ENCODE measurements at places on chromosomes 16 and 17. TPM values are rescaled to one million over a fixed set of nuclear protein-coding genes. Genes with fewer than 3 reads are reported as not detected.

MYH8 gene
- not detected for total RNA-seq

CCL14 gene
- total RNA-seq, result not detected

COA3 gene
- total RNA-seq, result 50.5 TPM

HBQ1 gene
- not detected for total RNA-seq

HSD11B2 gene
- total RNA-seq, result not detected

SLC9A5 gene
- total RNA-seq, result 1.8 TPM

CALB2 gene
- not detected for total RNA-seq

GRCh38 chr16:56356276-56357240, 68.8 kb downstream of the AMFR start:
- H3K4me3 ChIP-seq, result peak overlapping the region; percentile 50
- H3K36me3 ChIP-seq, result peaks cover 7% of the 10 kb centered on the region
- DNase-seq, result peak; percentile 88
- H3K4me1 ChIP-seq, result peaks cover 12% of the 10 kb centered on the region

GRCh38 chr17:27628376-27628775, 2.6 kb upstream of the LGALS9 start:
- DNase-seq, result no peak
- no peak overlapping the region for H3K27ac ChIP-seq
- H3K27me3 ChIP-seq, result no peaks in the 10 kb centered on the region
- no peak overlapping the region for H3K4me3 ChIP-seq
- peaks cover 45% of the 10 kb centered on the region for H3K36me3 ChIP-seq

- peaks cover 11% of the 10 kb centered on the region for H3K4me1 ChIP-seq
- no peak overlapping the region for H3K27ac ChIP-seq
- no peaks in the 10 kb centered on the region for H3K36me3 ChIP-seq
- H3K27me3 ChIP-seq, result peaks cover 18% of the 10 kb centered on the region
- no peak for DNase-seq
- no peak overlapping the region for H3K4me3 ChIP-seq
Measured at GRCh38 chr17:63474174-63474573, 2.7 kb upstream of the ACE start.

DNA sequence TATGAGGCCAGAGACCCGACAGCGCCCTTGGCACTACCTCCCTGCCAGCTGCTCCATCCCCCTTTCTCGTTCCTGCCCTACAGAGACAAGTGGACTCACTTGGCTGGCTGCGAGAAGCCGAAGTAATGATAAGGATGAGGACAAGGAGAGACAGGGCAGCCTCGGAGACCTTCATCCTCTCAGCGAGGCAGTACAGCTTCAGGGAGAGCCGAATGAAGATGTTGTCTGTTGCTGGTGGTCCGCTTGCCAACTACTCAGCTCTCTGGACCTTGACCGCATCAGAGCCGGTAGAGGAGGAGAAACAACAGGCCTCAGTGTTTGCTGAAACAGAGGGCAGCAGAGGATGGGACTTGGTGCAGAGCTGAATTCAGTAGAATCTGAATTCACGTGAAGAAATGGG, at the start of gene CCL16:
TSS of gene CCL16 (minus strand) at position 252 of the 400 bp plus-strand sequence. CDS start at position 175, 77 bp downstream.
- H3K4me3 ChIP-seq, result no peak within 1 kb of the TSS
- no peaks in the 10 kb centered on the region for H3K36me3 ChIP-seq
- no peaks in the 10 kb centered on the region for H3K27me3 ChIP-seq
- H3K4me1 ChIP-seq, result no peaks in the 10 kb centered on the region
- no peak within 1 kb of the TSS for H3K27ac ChIP-seq

DNA sequence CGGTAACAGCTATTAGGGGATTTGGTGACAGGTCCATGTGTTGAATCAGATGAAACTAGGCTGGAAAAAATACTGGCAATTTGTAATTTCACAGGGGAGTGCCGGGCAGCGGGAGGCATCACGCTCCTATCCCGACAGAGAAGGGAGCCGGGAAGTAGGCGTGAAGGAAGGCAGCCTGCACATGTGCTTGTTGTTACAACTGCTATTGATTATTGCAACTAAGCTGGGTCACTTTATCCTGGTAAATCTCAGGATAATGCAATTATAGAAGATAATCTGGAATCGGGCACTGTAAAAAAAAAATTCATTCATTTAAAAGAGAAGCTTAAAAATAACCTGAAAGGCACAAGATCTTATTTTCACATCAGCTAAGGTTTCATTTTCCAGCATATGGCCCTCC, 180.6 kb downstream of the FOXL1 start:
- H3K27me3 ChIP-seq, result no peaks in the 10 kb centered on the region
- DNase-seq, result no peak
- peaks cover 6% of the 10 kb centered on the region for H3K4me1 ChIP-seq
- H3K27ac ChIP-seq, result no peak overlapping the region

DNA sequence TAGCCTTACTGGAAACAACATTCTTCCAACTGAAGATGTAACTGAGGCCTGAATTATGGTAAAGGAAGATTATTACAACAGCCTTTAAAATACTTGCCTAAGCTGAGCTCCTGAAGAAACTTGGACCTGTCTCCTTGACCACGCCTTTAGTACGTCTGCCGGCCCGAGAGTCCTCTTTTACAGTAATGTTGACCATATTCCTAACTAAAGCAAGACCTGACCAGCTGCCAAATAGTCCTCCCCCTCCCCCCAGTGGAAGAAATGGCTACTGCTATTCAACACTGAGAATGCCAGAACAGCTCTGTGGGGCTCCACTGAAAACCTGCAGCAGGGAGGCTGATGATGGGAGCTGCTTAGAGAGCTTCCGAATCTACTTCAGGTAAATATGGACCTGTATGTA, 12.6 kb upstream of the FOXJ1 start:
- no peak overlapping the region for H3K4me3 ChIP-seq
- no peaks in the 10 kb centered on the region for H3K4me1 ChIP-seq
- H3K36me3 ChIP-seq, result no peaks in the 10 kb centered on the region
- peaks cover 5% of the 10 kb centered on the region for H3K27me3 ChIP-seq

DNA sequence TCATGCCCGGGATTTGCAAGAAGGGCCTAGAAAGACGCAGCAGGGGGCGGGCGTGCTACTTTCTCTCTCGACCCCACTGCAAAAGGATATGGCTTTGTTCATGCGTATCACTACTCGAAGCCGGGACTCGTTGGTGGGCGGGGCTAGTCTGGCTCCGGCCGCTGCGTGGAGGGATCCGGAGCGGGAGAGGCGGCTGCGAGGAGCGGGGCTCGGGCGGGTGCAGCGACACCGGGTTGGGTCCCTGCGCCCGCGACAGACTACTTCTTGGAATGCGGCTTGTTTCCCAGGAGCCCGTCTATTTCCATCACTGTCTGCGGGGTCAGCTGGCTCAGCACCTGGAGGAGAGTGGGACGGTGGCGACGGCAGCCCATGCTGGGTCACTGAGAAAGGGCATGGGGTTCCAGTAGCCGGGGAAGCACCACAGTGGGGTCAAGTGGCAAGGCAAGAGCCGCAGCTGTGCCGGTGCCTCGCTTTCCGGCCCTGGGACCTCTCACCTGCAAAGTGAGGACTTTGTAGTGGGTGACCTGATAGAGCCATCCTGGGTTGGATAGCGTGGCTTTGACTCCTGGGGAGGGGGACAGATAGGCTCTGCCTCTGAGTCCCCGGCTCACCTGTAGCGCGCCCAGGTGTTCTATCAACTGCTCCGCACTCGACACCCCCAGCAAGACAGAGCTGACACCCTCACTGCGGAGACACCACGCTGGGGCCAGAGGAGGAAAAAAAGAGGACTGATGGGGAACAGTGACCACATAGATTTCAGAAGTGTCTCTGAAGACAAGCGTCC, 6.6 kb downstream of the KCNAB3 start:
- H3K4me1 ChIP-seq, result peaks cover 2% of the 10 kb centered on the region
- peak overlapping the region; percentile 19 for H3K27ac ChIP-seq
- H3K27me3 ChIP-seq, result no peaks in the 10 kb centered on the region
- DNase-seq, result peak; percentile 67
- no peaks in the 10 kb centered on the region for H3K36me3 ChIP-seq
- peak overlapping the region; percentile 46 for H3K4me3 ChIP-seq

DNA sequence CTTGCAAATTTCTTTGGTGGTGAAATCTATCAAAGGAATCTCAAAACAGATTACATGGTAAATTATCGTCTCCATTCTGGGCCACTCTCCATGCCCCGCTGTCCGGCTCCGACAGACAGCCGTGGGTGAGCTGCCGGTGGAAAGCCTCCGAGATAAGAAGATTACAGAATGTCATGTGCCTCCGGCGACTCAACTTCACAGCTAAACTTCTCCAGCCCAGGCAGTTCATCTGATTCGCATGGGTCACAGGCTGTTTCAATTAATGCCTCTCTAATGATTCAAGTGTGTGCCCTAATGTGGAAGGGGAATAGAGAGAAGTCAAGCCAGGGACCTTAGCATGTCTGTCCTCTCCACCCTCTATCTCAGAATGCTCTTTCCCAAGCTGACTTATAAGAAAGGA, 520.8 kb upstream of the ZFHX3 start:
- H3K27me3 ChIP-seq, result no peaks in the 10 kb centered on the region
- H3K36me3 ChIP-seq, result no peaks in the 10 kb centered on the region
- H3K4me3 ChIP-seq, result no peak overlapping the region
- no peaks in the 10 kb centered on the region for H3K4me1 ChIP-seq
- DNase-seq, result no peak

GRCh38 chr16:56985962-56986360, 3.4 kb upstream of the NLRC5 start:
- no peak for DNase-seq
- no peaks in the 10 kb centered on the region for H3K36me3 ChIP-seq
- H3K27ac ChIP-seq, result peak overlapping the region; percentile 24
- no peaks in the 10 kb centered on the region for H3K27me3 ChIP-seq
- no peak overlapping the region for H3K4me3 ChIP-seq
- H3K4me1 ChIP-seq, result peaks cover 22% of the 10 kb centered on the region

DNA sequence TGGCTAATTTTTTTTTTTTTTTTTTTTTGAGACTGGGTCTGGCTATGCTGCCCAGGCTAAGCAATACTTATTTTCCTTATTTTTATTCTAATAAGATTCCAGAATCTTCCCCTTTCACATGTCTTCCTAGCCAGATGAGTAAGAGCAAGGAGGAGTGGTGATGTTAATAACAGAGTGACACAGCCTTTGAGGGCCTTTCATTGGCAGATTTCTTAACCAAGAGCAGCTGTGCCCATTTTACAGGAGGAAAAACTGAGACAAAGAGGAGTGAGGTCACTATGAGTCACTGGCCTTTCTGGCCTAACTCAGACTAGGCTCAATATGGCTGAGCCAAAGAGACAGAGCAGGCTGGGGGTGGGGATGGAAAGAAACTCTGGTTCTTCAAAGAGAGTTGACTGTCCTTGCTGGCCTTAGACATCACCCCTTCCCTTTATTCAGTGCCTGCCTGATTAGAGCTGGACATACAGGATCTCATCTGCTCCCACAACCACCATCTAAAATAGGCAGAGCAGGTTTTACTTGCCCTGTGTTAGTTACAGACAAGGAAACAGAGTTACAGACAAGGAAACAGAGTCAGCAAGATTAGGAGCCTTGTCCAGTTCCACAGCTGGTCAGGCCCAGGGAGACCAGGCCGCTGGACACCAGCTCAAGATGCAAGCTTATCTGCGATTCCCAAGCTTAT, 50.0 kb upstream of the TOB1 start:
- peaks cover 10% of the 10 kb centered on the region for H3K27me3 ChIP-seq
- no peak overlapping the region for H3K27ac ChIP-seq
- H3K36me3 ChIP-seq, result no peaks in the 10 kb centered on the region
- H3K4me1 ChIP-seq, result peaks cover 6% of the 10 kb centered on the region

- H3K36me3 ChIP-seq, result peaks cover 6% of the 10 kb centered on the region
- no peak overlapping the region for H3K27ac ChIP-seq
- no peak for DNase-seq
- H3K27me3 ChIP-seq, result no peaks in the 10 kb centered on the region
- no peak overlapping the region for H3K4me3 ChIP-seq
Measured at GRCh38 chr17:67628580-67629013, 89.1 kb upstream of the NOL11 start.

DNA sequence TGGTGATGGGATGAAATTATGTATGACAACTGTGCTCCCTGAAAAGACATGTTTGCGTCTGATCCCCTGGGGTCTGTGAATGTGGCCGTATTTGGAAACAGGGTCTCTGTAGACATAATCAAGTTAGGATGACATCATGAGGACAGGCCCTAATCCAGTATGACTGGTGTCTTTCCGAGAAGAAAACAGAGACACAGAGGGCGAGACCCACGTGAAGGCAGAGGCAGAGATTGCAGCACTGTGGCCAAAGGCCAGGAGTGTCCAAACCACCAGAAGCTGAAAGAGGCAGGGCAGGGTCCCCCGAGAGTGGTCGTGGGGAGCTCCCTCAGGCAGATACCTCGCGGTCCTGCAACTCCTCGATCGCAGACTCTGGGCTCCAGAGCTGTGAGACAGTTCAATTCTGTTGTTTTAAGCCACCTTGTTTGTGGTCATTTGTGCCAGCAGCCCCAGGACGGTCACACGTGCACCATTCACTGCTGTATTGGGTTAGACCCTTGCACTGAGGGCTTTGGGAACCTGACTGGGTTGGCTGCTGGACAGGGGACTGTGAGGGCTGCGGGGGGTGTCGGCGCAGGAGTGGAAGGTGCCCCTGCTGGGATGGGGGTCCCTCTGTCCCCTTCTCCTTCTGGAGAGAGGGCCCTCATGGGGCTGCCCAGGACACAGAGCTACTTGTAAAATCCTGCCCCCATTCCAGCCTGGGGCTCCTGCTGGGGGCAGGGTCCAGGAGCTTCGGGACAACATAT, 27.7 kb downstream of the METRNL start:
- H3K27me3 ChIP-seq, result no peaks in the 10 kb centered on the region
- no peak overlapping the region for H3K27ac ChIP-seq
- no peak overlapping the region for H3K4me3 ChIP-seq
- H3K4me1 ChIP-seq, result peaks cover 27% of the 10 kb centered on the region
- DNase-seq, result no peak

GRCh38 chr16:87391324-87391949, 699 bp upstream of the MAP1LC3B start:
- H3K4me1 ChIP-seq, result peaks cover 7% of the 10 kb centered on the region
- peak overlapping the region; percentile 90 for H3K27ac ChIP-seq
- H3K4me3 ChIP-seq, result peak overlapping the region; percentile 69
- H3K27me3 ChIP-seq, result no peaks in the 10 kb centered on the region
- no peaks in the 10 kb centered on the region for H3K36me3 ChIP-seq
- DNase-seq, result no peak

DNA sequence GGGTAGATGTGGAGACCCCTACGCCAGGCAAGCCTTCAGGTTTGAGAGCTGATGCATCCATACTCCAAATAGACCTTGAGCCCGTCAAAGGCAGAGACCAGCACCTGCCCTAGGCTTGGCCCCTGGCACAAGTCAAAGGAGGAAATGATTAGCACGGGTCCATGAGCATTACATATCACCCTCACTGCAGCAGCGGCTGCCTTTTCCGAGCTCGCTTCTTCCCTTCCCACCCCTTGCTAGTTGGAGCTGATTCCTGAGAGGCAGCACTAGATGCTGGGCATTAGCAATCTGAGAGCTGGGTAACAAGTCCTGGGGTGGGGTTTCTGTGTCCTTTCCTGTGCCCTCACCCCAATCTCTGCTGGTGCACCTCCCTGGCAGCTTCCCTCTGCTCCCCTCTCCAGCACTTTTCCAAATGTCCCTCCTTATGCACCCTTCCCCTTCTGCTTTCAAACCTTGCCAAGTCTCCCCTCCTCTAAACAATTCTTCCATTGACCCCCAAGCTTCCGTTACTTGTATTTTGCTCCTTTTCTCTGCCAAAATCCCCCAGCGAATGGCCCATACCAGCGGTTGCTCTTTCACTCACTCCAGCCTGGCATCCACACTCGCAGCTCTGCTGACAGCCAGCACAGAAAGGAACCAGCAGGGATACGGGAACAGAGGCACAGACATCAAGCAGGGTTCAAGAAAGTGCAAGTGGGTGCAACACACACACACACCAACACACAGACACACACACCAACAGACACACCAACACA, 3.0 kb downstream of the CDRT4 start:
- no peak overlapping the region for H3K4me3 ChIP-seq
- H3K27me3 ChIP-seq, result no peaks in the 10 kb centered on the region
- H3K27ac ChIP-seq, result 0 out of 2 replicates have a peak overlapping the region, but pooled peaks have one; percentile 6
- H3K36me3 ChIP-seq, result no peaks in the 10 kb centered on the region
- H3K4me1 ChIP-seq, result peaks cover 16% of the 10 kb centered on the region

- peak overlapping the region; percentile 78 for H3K27ac ChIP-seq
- H3K36me3 ChIP-seq, result peaks cover 16% of the 10 kb centered on the region
- peak overlapping the region; percentile 53 for H3K4me3 ChIP-seq
- no peak for DNase-seq
Measured at GRCh38 chr17:42535155-42536047, 640 bp upstream of the NAGLU start.

Measured in IMR-90 (cell line).